BE2C (cell line): ENCODE measurements at places on chromosomes 4 and X.

- no peak for DNase-seq
Observed at GRCh38 chrX:6770936-6771335, 236.0 kb upstream of the VCX3A start.

DNA sequence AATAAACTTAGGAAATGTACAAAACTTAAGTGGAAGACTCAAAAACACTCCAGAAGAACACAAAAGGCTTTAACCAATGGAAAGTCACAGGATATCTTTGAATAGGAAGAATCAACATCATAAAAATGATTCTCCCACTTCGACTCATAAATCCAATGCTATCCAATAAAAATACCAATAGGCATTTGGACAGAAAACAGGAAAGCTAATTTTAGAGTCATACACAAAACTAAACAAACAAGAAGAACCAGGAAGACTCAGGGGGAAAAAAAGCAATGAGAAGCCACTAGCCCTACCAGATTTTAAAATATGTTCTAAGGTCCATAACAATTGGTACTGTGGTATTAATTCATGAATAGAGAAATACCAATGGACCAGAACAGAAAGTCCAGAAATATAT lies 28.2 kb downstream of the SLC9A7 start:
- no peak for DNase-seq

DNA sequence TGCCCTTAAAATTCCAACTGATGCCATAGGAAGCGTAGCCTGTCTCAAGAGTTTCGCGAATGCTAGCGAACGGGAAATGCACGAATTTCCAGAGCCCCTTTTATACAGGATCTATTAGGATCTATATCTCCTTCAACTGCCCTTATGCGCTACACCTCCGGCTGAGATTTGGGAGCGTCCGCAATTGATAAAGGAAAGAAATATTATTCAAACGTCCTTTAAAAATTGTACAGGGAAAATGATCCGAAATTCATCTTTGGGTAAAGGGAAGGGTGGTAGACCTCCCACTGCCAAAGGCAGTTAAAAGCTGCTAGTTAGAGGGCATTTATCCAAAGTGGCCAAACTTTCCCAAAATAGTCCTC lies 609 bp downstream of the NR3C2 start:
- DNase-seq: no peak

DNA sequence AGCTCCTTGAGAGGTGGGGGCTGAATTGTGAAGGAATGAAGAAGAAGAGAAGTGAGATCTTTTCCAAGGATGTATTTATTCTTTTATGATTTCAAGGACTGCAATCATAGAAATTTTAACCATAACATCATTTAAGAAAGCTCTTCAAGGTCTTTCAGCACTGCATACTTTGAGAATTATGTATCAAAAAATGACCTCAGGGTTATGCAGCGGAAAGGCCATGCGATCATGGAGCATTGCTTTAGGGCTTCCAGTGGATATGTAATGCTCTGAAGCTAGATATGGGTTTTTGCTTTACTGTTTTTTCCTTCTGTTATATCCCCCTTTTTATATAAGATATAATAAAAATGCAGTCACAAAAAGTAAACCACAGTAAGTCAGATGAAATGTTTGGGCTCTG lies 38.7 kb downstream of the SGMS2 start:
- DNase-seq: no peak

- DNase-seq: no peak
Observed at GRCh38 chr4:16844816-16845586, 53.4 kb downstream of the LDB2 start.

DNA sequence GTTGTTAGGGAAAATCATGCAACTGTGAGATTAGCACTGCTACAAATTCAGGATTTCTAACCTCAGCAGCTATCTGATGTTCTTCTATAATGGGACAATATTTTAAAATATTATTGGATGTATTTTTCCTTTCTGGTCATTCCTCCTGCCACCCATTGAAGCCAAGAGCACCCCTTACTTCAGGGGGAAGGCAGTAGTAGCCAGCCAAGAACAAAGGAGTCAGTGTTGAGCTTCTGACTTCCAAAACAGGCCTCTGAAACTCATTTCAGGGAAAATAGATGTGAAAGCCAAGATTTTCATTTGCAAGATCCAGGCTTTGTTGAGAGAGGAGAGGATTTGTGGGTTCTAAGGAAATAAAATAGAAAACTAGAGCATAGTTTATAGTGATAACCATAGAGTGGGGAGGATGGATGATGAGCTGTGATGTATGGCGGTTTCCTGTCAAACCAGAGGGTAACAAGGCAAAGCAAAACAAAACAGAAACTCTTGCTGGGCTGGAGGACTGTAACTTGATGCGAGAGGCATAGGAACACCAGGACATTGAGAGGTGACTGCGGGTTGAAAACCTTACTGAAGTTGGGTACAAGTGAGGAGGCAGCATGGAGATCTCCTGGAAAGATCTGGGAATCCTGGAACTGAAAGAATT lies 173.7 kb upstream of the LEF1 start:
- no peak for DNase-seq

DNA sequence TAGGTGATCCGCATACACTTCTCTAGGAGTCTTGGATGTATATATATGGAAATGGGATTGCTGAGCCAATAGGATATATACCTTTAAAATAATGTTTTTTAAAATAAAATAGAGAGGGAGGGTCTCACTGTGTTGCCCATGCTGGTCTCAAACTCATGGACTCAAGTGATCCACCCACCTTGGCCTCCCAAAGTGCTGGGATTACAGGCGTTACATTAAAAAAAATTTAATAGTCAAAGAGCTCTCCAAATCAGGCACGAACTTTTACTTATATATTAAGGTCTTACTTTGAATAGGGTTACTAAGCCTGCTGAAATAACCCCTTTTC lies 109.0 kb downstream of the GNL3L start:
- no peak for DNase-seq

DNA sequence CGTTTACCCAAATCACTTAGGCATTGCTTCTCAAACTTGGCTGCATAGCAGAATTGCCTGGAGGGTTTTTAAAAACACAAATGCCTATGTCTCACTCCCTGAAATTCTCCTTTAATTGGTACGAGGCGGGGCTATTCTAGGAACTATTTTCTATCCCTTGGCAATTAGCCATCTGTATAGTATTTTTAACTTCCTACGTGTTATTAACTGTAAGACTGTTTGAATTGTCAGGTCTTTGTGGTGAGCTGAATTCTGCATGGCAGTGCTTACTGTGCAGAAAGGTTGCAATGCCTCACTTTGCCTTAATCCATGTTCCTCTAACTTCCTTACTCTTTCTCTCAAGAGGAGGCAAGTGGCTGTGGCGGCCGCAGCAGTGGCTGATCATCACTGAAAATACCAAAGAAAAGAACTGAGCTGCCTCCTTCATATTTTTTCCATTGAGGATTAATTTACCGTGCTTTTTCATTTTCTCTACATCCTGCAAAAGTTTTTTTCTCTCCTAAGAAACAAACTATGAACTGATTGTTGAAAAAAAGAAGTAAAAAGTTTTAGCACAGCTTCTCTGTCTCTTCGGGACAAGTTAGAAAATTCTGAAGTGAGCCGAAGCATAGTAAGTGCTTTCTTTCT lies at the start of gene SHROOM3:
TSS of gene SHROOM3 (plus strand) at position 329 of the 627 bp plus-strand sequence. CDS start 824 bp downstream, outside the sequence.
- no peak for DNase-seq

DNA sequence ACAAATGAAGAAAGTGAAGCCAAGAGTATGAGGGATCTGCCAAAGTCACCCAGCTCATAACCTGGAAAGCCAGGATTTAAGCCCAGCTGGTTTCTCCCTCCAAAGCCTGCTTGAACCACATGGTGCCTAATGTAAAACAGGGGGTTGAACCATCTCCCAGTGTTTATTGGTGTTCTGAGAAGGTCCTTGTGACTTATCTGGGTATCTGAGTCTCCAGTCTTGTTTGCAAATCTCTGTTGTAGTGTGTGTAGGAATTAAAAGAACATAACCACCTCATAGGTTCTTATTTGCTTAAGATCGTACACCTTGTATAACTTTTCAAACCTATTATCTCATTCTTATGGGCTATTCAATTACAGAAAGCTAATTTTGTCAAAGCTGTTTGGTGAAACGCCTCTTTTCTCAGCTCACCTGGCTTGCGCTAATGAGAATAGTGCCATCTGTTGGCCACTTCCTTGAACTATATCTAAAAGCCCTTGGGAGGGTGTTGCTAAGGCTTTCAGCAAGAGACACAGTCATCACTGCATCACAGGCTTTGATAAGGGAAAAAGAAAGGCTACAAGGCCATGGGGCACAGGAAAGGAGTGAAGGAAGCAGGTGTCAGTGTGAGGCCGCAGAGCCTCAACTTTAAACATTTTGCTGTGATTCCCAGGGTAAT lies 34.0 kb downstream of the ETDB start:
- no peak for DNase-seq

- no peak for DNase-seq
Observed at GRCh38 chr4:700587-701264, 4.9 kb upstream of the PCGF3 start.

DNA sequence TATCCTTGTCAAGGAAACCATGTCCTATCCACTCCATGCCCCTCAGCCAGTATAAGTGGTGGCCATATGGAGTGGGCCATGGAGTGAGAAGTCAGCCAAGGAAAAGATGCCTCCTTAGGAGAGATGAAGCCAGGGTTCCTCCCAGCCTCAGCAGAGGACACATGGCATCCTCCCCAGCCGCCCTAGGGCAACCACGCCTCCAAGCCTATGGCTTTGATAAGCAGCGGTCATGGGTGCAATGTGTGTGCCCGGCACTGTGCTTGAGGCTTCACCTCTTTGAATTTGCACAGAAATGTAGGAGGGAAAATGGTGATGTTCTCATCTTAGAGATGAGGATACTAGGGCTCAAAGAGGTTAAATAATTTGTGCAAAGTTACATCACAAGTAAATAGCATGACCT lies 34.6 kb upstream of the TBC1D14 start:
- no peak for DNase-seq

DNA sequence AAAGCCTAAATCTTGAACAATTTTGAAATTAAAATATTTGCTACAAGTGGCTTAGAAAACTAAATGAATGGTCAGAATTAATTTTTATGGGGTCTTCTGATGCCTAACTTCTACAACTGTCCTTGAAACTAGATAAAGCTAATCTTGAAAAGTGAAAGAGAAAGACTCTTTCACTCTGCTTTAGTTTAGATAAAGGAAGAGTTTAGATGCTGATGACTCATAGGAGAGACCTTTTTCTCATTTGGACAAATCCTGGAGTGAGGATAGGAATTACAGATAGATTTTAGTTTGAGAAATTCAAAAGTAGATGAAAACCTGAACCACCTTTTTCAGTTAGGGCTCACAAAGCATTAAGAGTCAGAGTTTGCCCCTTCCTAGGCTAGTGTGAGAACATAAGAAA lies 342.3 kb upstream of the GRID2 start:
- DNase-seq: no peak

- no peak for DNase-seq
Observed at GRCh38 chrX:136260776-136261175, 9.6 kb upstream of the MAP7D3 start.

GRCh38 chrX:124300405-124300804 lies 32.1 kb upstream of the TEX13D start:
- no peak for DNase-seq

DNA sequence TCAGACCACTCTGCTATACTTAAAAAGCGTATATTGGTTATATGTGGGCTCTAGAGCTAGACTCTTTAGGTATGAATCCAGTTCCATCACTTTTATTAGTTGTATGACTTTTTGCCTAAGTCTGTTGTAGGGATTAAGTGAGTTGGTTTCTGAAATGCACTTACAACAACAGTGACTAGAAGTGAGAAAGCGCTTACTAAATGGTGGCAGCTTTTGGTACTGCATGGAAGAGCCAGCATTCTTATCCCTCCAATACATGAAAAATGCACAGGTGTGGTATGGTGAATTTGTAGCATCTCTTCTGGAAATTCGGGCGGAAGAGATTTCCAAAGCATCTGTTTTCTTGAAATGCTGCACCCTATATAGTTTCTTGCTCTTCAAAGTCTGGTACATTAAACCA lies 117.1 kb downstream of the SPANXA1 start:
- no peak for DNase-seq

- no peak for DNase-seq
Observed at GRCh38 chr4:48134081-48134480, at the start of gene TXK. TXK (minus strand) TSS chr4:48134250; CDS start chr4:48134170, 80 bp downstream.

DNA sequence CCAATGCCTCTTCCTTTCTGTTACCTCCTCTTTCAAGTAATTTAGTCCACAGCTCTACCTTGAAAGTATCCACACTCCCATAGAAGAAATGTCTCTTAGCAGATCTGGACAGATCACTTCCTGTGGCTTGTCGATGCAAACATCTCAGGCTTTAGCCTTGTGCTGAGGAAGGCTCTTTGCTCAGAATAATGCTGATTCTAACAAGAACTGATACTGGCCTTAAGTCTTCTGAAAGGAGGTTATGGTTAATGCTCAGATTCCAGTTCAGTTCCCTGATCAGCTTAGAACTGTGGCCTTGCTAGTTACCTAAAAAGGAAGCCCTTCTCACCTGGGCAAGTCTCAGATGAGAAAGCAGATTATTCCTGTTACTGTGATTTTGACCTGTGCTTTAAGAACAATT lies 230.1 kb upstream of the FAT4 start:
- no peak for DNase-seq

GRCh38 chr4:102503301-102503746 lies 2.2 kb downstream of the NFKB1 start:
- DNase-seq: no peak

- DNase-seq: no peak
Observed at GRCh38 chr4:83910693-83911092, 374.8 kb downstream of the GPAT3 start.

DNA sequence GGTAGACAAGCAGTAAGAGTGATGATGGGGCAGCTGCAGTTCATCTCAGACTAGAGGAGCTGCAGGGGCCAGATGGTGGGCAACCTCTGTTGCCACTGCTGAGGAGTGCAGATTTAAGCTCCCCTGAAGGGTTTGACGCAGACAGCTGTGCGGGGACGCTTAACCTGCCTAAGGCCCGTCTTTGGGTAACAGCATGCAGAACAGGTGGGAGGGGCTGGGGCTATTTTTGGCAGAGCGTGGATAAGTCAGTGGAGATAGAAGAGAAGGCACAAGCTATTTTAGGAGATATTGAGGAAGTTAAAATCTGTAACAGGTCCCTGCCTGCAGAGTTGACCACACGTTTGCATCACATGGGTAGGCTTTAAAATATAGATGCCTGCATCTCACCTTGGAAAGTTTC lies 10.5 kb downstream of the CD99 start:
- DNase-seq: no peak

DNA sequence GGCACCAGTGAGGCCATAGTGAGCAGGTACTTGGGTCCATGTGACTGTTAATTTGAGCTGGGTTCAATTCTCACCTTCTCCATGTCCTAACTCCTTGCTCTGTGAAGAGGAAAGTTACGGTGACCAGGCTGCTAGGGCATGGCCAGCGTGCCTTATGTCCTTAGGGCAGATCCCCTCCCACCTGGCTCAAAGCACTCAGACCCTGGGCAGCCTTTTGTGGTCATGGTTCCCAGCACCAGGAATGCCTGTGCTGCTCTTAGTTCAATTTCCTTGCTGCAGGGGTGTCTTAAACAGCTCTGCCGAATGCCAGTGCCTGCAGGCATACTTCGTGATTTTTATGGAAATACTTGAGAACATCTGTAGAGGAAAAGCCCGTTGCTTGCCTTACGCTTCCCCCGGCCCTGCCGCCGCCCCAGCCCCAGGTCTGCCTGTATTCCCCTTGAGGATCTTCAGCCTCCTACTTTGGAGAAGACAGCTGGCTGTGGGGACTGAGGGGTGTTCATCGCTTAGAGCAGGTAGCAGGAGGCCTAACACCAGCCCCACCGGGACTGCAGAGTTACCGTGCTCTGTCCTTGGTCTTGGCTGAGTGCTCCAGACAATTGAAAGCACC lies 3.1 kb upstream of the CDK16 start:
- DNase-seq: no peak

- DNase-seq: no peak
Observed at GRCh38 chr4:26647523-26648224, 63.8 kb downstream of the TBC1D19 start.
